T-helper 2 cell treated with Interferon-gamma antibody and Interleukin-4, amounts not matched to agents 5 μg/mL and 100 μg/mL, for 36 hours (primary cell): ENCODE measurements at places on chromosomes 4 and X.
A peak's percentile ranks its signal among the peaks of the same experiment; 100 is the strongest.

DNA sequence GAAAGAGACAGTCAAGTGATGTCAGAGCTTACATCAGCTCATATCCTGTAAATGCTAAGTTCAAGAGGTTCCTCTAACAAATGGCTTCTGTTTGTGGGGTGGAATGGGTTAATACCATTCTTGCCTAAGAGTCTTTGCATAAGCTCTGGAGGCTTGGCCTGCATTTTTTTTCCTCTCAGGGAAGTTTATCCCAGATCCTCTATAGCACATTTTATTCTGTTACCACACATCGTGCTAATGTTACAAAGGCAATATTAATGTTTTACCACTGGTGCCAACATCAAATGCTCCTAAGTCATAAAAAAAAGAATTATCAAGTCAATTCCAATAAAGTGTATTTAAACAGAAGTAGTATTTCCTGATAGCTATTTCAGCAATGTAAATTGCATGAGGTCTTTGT is 2.9 kb upstream of the ADH6 start:
- H3K27ac ChIP-seq = no peak overlapping the region
- H3K4me1 ChIP-seq = no peaks in the 10 kb centered on the region
- H3K27me3 ChIP-seq = no peaks in the 10 kb centered on the region
- H3K36me3 ChIP-seq = no peaks in the 10 kb centered on the region
- no peak for DNase-seq

DNA sequence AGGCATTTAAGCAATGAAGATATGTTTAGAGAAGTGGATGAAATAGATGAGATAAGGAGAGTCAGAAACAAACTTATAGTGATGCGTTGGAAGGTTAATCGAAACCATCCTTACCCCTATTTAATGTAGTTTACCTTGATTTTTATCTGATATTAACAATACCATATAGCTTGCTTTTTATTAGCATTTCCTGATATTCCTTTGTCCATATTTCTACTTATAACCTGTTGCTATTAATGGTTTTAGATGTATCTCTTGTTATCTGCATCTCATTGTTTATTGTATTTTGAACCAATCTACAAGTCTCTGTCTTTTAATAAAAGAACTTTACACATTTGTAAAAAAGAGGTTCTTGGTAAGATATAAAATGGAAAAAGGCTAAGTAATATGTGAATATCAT is 1.6 kb downstream of the TCEAL9 start:
- H3K4me3 ChIP-seq = no peak overlapping the region
- H3K27me3 ChIP-seq = peaks cover 8% of the 10 kb centered on the region
- no peak overlapping the region for H3K27ac ChIP-seq

GRCh38 chrX:76427560-76428242 is at the start of gene MAGEE1:
Gene MAGEE1, plus strand, starts transcription at chrX:76427710. Its CDS starts 221 bp downstream, at chrX:76427931.
- no peaks in the 10 kb centered on the region for H3K27me3 ChIP-seq
- peak within 1 kb of the TSS; percentile 90 for H3K4me3 ChIP-seq
- H3K27ac ChIP-seq = peak within 1 kb of the TSS; percentile 77
- H3K4me1 ChIP-seq = peaks cover 7% of the 10 kb centered on the region

DNA sequence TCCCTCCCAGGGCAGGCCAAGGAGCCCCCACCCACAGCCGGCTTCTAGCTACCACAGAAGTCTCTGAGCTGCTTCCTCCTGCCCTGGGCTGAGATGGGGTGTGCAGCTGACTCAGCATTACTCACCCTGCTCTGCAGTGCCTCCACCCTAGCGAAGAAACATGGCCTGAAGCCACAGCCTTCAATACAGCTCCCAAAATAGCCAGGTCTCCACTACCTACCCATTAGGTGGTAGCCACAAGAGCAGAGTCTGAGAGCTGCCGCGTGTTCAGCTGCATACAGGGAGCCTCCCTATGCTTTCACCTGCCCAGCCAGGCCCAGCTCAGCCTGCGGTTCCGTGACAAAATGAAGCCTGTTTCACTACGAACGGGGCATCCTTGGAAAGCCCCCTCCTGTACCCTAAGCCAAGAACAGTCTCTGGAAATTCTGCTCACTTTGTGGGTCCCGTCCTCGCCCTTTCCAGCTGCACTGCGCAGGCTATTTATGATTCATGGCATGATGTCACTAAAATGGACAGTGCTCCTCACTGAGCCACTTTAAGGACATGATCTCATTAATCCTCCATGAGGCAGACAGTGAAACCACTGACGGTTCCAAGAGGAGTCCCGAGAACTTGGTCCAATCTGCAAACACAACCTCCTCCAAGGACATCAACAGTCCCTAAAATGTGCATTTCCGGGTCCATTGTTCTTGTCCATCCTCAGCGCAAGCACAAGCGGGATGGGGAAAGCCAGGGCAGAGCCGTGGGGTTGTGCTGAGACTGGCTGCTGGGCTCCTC is 20.2 kb downstream of the WDR1 start:
- H3K27ac ChIP-seq = peak overlapping the region; percentile 95
- peaks cover 87% of the 10 kb centered on the region for H3K36me3 ChIP-seq
- peak; percentile 85 for DNase-seq
- H3K27me3 ChIP-seq = no peaks in the 10 kb centered on the region
- peaks cover 83% of the 10 kb centered on the region for H3K4me1 ChIP-seq

GRCh38 chrX:85001344-85001743 is 2.3 kb upstream of the APOOL start:
- H3K4me3 ChIP-seq = no peak overlapping the region
- peaks cover 6% of the 10 kb centered on the region for H3K4me1 ChIP-seq
- no peak overlapping the region for H3K27ac ChIP-seq
- no peak for DNase-seq
- H3K27me3 ChIP-seq = no peaks in the 10 kb centered on the region

DNA sequence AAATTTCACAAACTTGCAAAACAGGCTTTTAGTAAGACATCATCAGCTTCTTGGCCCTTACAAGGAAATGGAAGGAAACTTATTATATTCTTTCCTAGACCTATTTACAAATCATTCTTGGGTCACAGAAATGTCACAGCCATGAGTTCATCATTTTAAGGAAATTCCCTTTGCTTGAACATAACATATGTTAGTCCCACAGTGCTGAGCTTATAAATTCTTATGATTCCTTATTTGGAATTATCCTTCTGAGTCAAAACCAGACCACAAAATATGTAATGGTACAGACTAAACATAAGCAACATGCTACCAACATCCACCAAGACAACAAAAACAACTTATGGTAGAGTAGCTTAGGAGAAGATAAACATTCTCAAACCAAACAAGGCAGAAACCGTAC is 236.9 kb upstream of the CTSO start:
- no peaks in the 10 kb centered on the region for H3K4me1 ChIP-seq
- H3K27me3 ChIP-seq = no peaks in the 10 kb centered on the region
- no peak overlapping the region for H3K4me3 ChIP-seq
- H3K27ac ChIP-seq = no peak overlapping the region
- no peak for DNase-seq
- H3K36me3 ChIP-seq = no peaks in the 10 kb centered on the region

DNA sequence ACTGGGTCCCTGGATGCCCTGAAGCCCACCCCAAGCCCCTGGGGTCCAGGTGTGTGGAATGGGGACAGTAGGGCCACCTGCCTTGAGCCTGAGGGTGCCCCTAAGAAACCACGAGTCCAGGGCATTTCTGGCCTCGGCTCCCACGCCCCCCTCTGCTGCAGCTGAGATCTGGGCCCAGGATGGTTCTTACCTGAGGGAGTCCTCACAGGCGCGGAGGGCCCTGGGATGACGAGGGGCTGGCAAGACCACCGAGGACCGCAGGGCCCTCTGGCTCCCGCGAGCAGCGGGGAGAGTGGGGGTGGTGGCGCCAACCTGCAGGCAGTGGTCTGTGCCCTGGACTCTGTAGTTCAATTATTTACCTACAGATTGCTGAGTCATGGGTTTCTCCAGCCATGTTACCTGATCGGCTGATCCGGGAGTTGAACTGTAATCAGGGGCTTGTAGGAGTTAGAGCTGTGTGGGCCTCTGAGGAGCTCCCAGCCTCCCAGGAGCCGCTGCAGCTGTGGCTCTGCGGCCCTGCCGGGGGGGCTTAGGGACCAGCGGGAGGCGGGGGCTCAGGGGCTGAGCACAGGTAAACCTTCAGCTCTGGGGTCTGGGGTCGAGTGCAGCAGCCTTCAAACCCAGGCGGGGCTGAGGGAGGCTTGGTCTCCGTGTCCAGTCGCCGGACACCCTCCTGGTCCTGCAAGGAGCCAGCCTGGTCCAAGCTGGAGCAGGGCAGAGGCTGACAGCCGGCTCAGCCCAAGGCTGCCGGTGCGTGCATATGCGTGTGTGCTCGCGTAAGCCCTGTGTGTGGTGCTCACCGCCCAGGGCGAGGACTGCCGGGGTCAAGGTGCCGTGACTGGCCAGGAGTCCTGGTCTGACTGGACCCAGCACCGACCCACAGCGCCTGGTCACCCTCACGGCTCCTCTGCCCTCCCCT is at the start of gene SLC26A1:
Gene SLC26A1 (minus strand): TSS at position 294 of the 919 bp plus-strand sequence. CDS start 1,701 bp downstream, outside the sequence.
- H3K4me3 ChIP-seq = no peak within 1 kb of the TSS
- no peaks in the 10 kb centered on the region for H3K36me3 ChIP-seq
- no peak for DNase-seq
- H3K27me3 ChIP-seq = peaks cover 17% of the 10 kb centered on the region
- no peak within 1 kb of the TSS for H3K27ac ChIP-seq

DNA sequence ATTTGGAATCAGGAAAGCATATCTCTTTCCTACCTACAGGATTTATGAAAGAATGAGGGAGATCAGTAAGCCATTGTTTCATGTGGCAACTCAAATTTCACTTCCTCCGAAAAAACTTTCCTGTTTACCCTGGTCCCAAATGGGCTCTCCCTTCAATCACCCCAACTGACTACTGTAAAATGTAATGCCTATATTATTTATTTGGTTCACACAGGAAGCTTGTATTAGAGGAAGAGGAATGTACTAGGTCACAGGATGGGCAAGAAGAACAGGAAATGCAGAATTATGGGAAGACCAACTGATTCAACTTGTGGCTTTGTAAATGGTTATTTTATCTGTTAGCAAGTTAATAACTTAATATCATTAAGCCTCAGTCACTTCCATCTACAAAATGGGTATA is 23.1 kb downstream of the COL4A6 start:
- no peaks in the 10 kb centered on the region for H3K4me1 ChIP-seq
- H3K36me3 ChIP-seq = no peaks in the 10 kb centered on the region
- H3K4me3 ChIP-seq = no peak overlapping the region

- H3K27ac ChIP-seq = no peak overlapping the region
- peaks cover 16% of the 10 kb centered on the region for H3K36me3 ChIP-seq
- no peak overlapping the region for H3K4me3 ChIP-seq
- H3K27me3 ChIP-seq = no peaks in the 10 kb centered on the region
- H3K4me1 ChIP-seq = peaks cover 2% of the 10 kb centered on the region
- no peak for DNase-seq
Measured at GRCh38 chr4:2723751-2724150, 32.4 kb downstream of the TNIP2 start.

- no peak for DNase-seq
- no peak overlapping the region for H3K27ac ChIP-seq
- no peaks in the 10 kb centered on the region for H3K4me1 ChIP-seq
- H3K4me3 ChIP-seq = no peak overlapping the region
- no peaks in the 10 kb centered on the region for H3K27me3 ChIP-seq
Measured at GRCh38 chr4:183876268-183876934, 28.7 kb upstream of the STOX2 start.

GRCh38 chr4:184620212-184620867 is 28.9 kb downstream of the CASP3 start:
- no peak overlapping the region for H3K4me3 ChIP-seq
- H3K36me3 ChIP-seq = peaks cover 21% of the 10 kb centered on the region
- no peak for DNase-seq
- peaks cover 9% of the 10 kb centered on the region for H3K4me1 ChIP-seq

- no peaks in the 10 kb centered on the region for H3K27me3 ChIP-seq
- H3K27ac ChIP-seq = no peak overlapping the region
- H3K4me1 ChIP-seq = peaks cover 4% of the 10 kb centered on the region
- no peak overlapping the region for H3K4me3 ChIP-seq
- no peaks in the 10 kb centered on the region for H3K36me3 ChIP-seq
- no peak for DNase-seq
Measured at GRCh38 chr4:123640271-123640670, 243.7 kb downstream of the SPRY1 start.

DNA sequence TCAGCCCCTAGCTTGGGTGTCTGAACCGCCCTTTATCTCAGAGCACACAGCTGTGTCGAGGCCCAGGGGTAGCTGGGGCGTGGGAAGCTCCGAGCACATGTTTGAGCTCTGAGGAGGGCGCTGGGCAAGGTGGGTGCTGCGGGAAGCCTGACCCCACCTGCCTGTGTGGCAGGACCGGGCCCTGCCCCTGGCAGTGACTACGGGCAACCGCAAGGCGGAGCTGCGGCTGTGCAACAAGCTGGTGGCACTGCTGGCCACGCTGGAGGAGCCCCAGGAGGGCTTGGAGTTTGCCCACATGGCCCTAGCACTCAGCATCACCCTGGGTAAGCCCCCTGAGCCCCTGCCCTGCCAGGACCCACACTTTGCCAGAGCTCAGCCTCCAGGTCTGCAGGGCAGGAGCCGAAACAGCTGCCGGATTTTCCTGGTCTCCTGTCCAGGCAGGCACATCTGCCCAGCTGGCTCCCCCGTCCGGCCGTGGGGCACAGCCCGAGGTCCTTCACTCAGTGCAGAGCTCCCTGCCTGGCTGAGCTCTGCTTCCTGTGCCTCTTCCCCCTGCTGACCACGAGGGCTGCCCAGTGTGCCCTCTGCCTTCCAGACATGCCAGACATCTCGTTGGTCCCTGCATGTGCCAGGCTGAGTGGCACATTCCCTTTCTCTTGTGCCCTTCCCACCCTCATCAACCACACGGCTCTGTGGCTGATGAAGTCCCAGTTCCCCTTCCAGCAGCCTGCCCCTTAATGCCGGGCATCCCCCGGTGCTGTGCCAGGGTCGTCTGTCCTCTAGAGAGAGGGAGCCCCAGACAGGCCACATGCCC is 33.2 kb upstream of the HTRA3 start:
- H3K4me3 ChIP-seq = no peak overlapping the region
- no peak for DNase-seq
- no peaks in the 10 kb centered on the region for H3K27me3 ChIP-seq
- H3K27ac ChIP-seq = no peak overlapping the region
- no peaks in the 10 kb centered on the region for H3K36me3 ChIP-seq
- H3K4me1 ChIP-seq = no peaks in the 10 kb centered on the region

DNA sequence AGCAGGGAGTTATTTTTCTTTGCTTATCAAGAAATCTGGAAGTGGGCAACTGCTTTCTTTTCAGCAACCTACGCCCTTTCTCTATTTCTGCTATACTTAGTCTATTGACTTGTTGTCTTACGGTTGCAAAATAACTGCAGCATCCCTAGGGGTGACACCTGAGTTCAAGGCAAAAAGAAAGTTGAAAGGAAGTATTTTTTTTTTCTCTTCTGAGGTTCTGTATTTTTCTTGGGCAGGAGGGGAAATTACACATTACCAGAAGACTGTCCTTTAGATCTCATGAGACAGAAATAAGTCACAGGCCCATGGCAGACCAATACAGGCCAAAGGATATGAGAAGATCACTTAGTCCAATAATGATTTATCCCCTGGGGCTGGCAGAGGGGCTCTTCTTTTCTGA is 204.7 kb upstream of the CASK start:
- H3K27me3 ChIP-seq = no peaks in the 10 kb centered on the region
- peak overlapping the region; percentile 93 for H3K27ac ChIP-seq
- DNase-seq = peak; percentile 4
- peaks cover 8% of the 10 kb centered on the region for H3K36me3 ChIP-seq
- peaks cover 61% of the 10 kb centered on the region for H3K4me1 ChIP-seq

GRCh38 chrX:63755892-63756291 is 29.1 kb downstream of the ARHGEF9 start:
- peaks cover 31% of the 10 kb centered on the region for H3K4me1 ChIP-seq
- H3K27ac ChIP-seq = no peak overlapping the region
- peak overlapping the region; percentile 95 for H3K4me3 ChIP-seq
- DNase-seq = peak; percentile 4
- no peaks in the 10 kb centered on the region for H3K27me3 ChIP-seq

GRCh38 chr4:7826176-7826908 is 113.3 kb downstream of the AFAP1 start:
- H3K27ac ChIP-seq = no peak overlapping the region
- H3K36me3 ChIP-seq = peaks cover 13% of the 10 kb centered on the region
- H3K4me3 ChIP-seq = no peak overlapping the region
- peaks cover 43% of the 10 kb centered on the region for H3K4me1 ChIP-seq
- H3K27me3 ChIP-seq = no peaks in the 10 kb centered on the region

GRCh38 chr4:10008609-10009005 is 12.7 kb downstream of the SLC2A9 start:
- H3K36me3 ChIP-seq = no peaks in the 10 kb centered on the region
- no peak for DNase-seq
- peaks cover 24% of the 10 kb centered on the region for H3K4me1 ChIP-seq
- H3K27ac ChIP-seq = no peak overlapping the region
